ENCODE measurements at places on chromosomes 7 and 10.

DNA sequence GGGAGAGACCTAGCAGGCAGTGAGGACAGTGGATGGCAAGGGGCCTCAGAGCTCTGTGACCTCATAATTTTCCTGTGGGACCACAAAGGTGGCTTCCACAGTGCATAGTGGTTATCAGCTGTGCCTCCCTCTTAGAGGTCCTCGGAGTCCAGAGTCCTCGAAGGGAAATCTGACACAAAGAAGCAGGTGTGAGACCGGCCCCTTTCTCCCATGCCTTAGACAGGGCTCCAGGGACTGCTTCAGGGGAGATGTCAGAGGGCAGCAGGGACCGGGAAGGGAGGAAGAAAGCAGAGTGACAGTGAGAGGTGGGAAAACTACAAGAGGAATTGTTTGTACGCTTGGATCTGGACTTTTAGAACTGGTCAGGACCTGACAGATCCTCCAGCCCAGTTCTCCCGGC lies 66.3 kb downstream of the BAMBI start:
- DNase-seq = no peak

DNA sequence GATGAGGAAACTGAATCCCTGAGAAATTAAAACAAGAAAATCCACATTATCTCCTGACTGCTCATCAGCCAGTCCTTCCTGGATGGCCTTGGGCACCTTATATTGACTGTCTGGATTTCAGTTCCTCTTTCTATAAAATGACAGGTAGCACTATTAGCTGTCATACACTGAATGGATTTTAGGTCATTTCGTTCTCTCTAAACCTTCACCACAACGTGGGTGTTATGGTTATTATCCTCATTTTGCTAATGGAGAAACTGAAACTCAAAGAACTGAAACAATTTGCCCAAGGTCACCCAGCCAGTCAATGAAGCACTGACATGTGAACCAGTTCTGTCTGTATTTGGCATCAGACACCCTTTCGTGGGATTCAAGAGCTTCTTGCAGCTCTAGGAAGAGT lies 193.8 kb downstream of the CYP26A1 start:
- no peak for DNase-seq

DNA sequence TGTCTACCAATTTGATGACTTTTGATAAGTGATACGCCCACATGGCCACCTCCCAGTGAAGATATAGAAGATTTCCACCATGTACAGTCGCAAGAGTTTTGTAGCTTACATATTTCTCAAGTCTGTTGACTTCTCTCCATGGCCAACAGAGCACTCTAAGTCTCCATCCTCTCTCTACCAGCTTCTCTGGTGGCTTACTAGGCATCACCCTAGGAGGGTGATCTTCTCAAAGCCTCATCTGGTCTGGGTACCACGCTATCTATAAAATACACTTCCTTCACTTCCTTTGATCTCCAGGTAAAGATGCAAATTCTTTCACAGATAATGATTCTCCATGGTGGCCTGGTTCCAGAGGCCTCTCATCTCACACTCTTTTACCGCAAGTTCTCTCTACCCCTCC lies 49.9 kb downstream of the CALN1 start:
- no peak for DNase-seq

GRCh38 chr10:11331046-11331577 lies 280.3 kb downstream of the USP6NL start:
- no peak for DNase-seq

- no peak for DNase-seq
Observed at GRCh38 chr7:43876241-43876640, 6.9 kb upstream of the MRPS24 start.

DNA sequence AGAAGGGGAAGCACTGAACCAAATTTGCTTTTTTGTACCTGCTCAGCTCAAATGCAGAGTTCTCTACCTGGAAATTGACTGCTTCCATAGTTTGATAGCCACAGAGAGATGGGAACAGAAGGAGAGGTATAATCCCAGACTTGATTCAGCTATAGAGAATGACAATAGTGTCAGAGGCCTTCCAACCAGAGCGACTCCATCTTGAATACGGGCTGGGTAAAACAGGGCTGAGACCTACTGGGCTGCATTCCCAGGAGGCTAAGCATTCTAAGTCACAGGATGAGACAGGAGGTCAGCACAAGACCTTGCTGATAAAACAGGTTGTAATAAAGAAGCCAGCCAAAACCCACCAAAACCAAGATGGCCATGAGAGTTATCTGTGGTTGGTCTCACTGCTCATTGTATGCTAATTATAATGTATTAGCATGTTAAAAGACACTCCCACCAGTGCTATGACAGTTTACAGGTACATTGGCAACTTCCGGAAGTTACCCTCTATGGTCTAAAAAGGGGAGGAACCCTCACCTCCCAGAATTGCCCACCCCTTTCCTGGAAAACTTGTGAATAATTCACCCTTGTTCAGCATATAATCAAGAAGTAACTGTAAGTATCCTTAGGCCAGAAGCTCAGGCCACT lies 42.7 kb upstream of the ATRNL1 start:
- DNase-seq = no peak

DNA sequence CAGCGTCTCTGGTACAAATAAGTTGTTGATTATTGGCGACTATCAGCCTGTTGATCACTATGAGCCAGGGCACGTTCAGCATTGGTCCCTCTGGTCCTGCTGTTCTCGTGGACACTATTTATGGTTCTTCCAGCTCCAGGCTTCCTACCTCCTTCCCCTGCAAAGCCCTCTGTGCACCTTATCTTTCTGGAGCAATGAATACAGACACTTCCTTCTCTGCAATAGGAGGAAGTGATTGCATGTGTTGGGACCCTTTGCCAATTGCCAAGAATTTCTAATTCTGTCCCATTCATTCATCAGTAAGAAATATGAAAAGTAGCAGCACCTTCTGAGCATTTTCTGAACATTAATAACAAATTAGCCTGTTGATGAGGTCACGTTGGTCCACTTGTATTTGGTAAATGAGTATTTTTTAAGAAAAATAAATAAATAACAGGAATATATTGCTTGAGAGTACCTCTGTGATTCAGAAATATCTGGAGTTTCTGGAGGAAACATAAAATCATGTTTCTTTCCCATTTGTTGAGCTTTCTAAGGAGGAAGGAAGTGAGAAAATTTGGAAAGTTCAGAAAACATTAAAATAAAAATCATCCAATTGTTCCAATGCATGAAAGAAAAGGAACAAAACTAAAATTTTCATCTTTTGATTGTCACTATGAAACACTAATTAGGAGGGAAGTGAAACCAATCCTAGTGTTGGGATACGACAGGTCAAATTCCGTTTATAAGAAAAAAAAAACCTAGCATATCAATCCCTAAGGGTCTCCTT lies 259.1 kb upstream of the KLF6 start:
- no peak for DNase-seq

DNA sequence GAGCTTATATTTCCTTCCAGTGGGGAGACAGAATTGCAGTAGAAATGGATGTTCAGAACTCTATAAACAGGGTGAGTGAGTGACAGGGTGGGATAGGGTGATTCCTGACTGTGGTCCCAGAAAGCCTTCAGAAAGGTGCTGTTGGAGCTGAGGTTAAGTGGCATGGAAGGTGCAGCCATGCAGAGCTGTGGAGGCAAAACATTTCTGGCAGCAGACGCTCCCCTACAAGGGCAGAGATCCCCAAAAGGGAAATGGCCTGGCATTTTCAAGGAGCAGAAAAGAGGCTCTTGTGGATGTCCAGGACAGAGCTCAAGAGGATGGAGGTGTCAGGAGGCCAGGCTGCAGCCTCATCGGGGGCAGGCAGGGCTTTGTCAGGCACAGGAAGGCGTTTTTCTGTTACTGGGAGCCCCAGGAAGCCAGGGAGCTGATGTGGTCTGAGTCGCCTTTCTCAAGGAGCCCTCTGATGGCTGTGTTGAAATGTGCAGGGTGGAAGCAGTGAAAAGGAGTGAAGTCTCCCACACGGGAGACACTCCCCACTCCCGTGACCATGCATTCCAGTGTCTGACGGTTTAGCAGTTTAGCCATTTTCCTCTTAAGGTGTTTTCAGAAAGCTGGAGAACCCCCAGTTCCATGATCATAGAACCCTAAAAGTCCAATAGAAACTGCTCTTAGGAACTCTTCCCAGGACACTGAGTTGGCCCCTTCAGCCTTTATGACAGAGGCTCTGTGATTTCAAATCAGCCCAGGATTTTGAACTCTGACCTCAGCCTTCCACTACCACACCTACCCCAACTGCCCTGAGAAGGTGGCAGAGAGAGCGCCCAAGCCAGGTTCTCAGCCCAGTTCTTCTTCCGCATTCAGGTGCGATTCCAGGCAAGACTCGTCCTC lies 96.2 kb downstream of the C10orf105 start:
- peak; percentile 23 for DNase-seq

- no peak for DNase-seq
Observed at GRCh38 chr7:148514236-148514635, 76.3 kb upstream of the C7orf33 start.

DNA sequence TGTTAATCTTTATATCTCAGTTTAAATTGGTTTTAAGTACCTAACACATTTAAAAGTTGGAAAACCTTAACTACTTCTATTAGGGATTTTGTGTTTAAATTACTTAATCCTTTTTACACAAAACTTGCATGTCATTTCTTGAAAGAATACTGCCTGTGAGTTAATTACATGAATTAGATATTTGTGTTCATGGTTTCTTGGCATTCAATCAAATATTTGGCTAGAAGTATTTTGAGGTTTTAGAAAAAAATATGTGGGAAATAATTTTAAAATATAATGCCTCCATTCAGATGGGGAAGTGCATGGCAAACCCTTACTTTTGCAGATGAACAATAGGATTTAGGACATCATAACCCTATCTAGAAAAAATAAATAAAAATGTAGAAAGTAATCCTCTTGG lies 186.5 kb upstream of the SEMA3E start:
- no peak for DNase-seq

- DNase-seq = no peak
Observed at GRCh38 chr7:20299647-20300312, 30.9 kb upstream of the ITGB8 start.

- DNase-seq = no peak
Observed at GRCh38 chr10:70849582-70850016, 33.9 kb downstream of the SGPL1 start.

DNA sequence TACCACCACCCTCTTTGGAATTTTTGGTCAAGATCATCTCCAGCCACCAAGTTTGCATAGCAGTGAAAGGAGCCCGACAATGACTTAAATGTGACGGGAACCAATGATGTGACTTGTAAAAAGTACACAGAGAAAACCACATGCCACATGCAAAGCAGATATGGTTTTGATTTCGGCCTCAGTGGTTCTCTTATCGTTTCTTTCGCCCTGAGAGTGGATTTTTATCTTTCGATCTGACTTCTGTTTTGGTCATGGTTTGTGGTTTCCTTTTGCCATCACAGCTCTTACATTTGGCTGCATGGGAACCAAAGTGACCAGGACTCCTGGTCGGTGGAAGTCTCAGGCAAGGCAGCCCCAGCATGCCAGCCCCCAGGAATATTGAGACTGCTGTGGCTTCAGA lies 31.5 kb downstream of the TCF7L2 start:
- peak; percentile 31 for DNase-seq

DNA sequence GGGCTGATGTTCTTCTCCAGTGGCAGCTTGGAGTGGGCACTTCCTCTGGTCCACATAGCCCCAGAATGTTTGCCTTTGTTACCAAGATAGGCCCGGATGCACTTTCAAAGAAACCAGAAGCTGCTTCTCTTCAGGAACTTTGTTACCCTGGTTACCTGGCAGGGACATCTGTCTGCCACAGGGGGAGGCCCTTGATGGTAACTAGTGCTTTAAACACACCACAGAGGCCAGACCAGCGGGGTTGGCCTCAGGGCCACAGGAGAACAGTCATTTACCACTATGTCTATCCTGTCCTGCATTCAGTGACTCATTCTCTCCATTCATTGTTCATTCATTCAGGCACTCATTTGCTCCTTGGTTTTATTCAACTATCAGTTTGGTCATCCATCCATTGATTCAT lies 11.9 kb upstream of the PLEKHA1 start:
- no peak for DNase-seq

- no peak for DNase-seq
Observed at GRCh38 chr10:50369931-50370330, 118.6 kb upstream of the ASAH2 start.

- DNase-seq = no peak
Observed at GRCh38 chr7:37945336-37945735, 24.9 kb downstream of the EPDR1 start.

DNA sequence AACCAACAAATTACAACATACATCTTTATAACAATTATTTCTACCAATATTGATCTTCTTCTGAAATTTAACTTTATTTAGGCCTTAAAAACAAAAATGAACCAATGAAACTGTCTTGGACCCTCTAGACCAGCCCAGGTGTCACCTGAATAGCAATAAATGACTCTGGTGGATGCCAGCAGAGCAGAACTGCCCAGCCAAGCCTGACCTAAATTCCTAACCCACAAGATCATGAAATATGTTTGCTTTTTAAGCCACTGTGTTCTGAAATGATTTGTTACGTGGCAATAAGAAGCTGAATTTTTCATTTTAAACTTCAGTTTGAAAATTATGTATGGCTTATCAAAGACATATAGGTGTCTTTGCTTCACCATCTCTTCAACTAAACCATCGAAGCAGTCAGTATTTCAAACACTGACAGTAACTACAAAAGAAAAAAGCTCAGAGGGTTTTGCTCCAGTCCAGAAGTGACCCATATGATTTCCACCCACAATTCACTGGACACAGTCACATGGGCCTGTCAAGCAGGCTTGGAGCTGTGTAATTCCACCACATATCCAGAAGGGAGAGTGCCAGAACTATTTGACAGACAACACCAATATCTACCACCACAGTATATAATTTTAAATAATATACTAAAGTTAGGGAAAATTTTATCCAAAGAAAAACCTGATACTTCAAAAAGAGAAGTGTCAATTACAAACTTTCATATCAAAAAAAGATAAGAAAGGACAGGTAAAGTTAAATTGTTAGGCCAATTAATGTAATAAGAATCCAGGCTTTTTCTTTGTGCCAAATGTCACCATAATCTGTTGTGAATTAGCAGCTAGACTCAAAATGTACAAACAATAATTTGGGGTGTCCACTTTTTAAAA lies 94.5 kb downstream of the KMT2C start:
- no peak for DNase-seq

- DNase-seq = peak; percentile 65
Observed at GRCh38 chr7:77802557-77803405, 4.2 kb downstream of the PHTF2 start.

- no peak for DNase-seq
Observed at GRCh38 chr10:6678211-6678803, 98.2 kb upstream of the PRKCQ start.

DNA sequence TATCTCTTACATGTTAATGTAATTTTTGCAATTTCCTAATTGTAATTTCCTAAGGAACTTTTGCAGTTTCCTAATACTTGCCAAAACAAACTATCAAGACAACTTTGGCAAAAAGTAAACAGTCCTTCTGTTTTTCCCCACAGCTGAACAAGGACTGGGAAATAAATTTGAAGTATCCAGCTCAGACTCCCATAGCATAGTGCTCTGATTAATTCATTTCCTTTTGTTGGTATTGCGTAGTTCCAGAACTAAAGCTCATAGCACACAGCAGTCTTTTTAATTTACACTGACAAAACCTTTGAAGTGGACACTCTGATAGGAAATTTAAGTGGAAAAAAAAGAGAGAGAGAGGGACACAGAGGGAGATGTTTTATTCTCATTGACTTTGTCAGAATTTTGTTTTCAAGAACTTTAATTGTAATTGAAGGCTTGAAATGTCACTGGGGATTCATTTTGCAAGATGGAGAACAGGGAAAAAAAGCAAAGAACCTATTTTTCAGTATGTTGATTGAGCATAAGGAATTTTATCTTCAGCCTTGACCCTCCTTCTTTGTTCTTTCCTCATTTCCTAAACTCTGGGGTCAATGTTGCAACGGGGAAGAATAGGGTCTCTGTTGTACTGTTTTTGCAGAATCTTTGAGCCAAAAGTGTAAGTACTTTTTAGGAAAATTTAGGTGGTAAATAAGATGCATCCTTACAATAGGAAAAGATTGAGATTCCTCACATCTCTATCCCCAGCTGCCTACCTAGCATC lies 232.2 kb upstream of the NPSR1 start:
- no peak for DNase-seq
